ENCODE measurements at places on chromosomes 5 and 9.

DNA sequence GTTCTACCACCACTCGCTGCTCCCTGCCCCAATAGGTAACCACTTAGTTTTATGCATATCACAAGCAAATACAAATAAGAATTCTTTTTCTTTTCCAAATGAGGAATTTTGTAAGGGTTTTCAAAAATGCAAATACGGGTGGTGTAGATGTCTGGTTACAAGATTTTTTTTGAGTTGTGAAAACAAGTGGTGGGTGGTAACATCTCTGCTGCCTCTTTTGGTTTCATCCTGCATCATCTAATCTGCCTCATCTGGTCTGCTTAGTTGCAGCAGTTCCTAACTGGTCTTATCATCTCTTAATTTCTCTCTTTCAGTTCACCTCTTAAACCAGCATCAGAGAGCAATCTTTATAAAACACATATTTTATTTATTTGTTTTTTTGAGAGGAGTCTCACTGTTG lies 5.3 kb downstream of the NFX1 start:
- DNase-seq = peak; percentile 58

DNA sequence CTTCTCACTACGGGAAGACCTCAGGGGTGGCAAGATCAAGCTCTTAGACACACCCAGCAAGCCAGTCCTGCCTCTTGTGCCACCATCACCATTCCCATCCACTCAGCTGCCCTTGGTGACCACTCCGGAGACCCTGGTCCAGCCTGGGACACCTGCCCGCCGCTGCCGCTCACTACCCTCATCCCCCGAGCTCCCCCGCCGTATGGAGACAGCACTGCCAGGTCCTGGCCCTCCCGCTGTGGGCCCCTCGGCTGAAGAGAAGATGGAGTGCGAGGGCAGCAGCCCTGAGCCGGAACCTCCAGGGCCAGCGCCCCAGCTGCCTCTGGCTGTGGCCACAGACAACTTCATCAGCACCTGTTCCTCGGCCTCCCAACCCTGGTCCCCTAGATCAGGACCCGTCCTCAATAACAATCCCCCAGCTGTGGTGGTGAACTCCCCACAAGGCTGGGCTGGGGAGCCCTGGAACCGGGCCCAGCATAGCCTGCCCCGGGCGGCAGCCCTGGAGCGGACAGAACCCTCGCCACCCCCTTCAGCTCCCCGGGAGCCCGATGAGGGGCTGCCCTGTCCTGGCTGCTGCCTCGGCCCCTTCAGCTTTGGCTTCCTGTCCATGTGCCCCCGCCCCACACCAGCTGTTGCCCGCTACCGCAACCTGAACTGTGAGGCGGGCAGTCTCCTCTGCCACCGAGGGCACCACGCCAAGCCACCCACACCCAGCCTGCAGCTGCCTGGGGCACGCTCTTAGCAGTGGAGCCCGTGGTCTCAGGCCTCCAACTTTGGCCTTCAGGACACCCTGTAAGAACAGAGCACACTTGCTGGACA lies 4.1 kb downstream of the TESK1 start:
- DNase-seq = no peak

- DNase-seq = no peak
Observed at GRCh38 chr5:158638396-158638795, 461.3 kb downstream of the EBF1 start.

GRCh38 chr5:75639535-75640311 lies 28.5 kb downstream of the ANKDD1B start:
- no peak for DNase-seq

DNA sequence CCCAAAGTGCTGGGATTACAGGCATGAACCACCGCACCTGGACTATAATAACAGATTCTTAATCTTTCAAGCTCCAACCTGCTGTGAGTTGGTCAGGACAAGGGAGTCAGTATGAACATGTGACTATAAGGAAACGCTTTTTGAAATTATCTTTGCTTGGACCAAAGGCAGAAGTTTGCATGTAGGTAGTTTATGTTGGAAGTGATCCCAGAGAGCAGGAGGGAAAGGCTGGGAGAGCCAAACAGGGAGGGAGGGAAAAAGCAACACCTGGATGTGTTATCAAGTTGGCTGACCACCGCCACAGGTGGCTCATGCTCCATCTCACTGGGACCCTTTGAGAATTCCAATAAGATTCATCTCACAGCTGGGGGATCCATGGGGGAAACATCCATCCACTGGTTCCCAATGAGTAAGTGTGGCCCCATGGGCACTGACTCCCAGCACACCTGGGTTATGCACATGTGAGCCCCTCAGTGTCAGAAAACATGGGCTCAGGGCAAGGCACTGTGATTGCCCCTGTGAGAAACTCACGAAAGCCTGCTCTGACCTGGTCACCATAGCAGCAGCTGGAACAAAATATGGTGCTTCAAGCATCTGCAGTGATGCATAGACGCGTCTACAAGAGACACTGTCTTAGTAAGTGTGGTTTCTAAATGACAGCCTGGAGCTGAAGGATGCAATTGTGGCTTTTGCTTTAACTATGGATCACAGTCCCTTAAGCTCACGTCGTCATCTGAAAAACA lies 62.1 kb downstream of the ARSB start:
- DNase-seq = no peak

DNA sequence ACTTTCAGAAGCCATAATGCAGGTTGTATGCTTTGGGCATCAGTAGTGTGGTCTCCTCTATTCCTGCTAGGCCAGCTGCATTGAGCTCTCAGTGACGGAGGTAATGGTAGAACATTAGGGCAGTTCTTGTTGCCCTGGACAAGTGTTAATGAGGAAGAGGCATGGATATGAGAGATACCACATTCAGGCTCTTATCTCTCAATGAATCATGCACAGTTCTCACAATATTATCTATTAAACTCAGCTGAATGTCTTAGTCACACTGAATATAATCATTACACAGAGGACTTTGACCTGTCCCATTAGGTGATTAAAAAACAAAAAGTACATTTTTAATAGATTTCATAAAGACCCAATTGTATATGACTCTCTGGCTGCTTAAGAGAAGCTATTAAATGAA lies 76.6 kb upstream of the SSBP2 start:
- no peak for DNase-seq

GRCh38 chr9:80789831-80790230 lies 899.5 kb downstream of the TLE1 start:
- DNase-seq = no peak

GRCh38 chr9:124218987-124219461 lies 38.7 kb upstream of the NEK6 start:
- DNase-seq = no peak

GRCh38 chr5:5648694-5649093 lies 226.2 kb downstream of the ICE1 start:
- DNase-seq = no peak

- DNase-seq = no peak
Observed at GRCh38 chr5:150413176-150413901, 629 bp upstream of the CD74 start.

DNA sequence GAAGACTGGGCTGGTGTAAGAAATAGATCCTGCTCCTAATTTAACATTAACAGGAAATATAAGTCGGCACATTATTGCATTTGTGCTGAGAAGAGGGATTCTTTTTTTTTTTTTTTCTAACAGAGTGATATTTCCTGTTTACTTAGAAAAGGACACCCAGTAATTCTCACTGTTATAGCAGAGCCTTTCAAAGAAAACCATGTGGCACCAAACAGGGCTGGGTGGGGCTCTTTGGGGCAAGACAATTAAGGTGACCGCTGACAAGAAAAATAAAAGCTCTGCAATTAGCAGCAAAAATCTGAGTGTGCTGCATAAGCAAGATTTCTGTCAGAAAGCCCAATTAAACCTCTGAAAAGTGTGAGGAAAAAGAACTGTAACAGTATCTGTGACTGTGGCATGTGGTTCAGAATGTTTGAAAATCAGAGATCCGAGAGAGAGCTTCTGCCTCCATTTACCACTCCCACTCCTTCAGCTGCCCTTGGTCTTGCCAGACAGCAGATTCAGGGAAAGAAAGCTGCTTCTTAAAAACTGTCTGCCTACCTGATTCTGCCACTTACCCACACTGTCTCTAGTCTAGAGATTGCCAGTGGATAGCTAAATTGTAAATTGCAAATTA lies 77.1 kb upstream of the IQGAP2 start:
- DNase-seq = no peak

DNA sequence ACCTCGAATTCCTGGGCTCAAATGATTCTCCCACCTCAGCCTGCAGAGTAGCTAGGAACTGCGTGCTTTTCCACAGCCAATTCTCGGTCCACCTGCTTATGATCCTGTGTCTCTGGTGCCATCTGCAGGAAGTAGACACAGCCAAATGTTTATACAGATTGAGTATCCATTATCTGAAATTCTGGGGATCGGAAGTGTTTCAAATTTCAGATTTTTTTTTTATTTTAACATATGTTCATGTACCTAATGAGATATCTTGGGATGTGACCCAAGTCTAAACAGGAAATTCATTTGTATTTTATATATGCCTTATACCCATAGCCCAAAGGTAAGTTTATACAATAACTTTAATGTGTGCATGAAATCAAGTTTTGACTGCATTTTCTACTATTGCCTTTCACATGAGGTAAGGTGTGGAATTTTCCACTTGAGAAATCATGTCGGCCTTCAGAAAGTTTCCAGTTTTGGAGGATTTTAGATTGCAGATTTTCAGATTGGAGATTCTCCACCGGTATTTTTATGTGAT lies 89.5 kb downstream of the ESM1 start:
- DNase-seq = peak; percentile 13

GRCh38 chr5:16809395-16810207 lies 126.5 kb downstream of the MYO10 start:
- no peak for DNase-seq
